LHCN-M2 (cell line): ENCODE measurements at places on chromosomes 3 and 15. TPM values are rescaled to one million over a fixed set of nuclear protein-coding genes. Genes with fewer than 3 reads are reported as not detected.

- DNase-seq: no peak
These were observed 9.7 kb downstream of the TNFSF10 start for GRCh38 chr3:172513488-172513887.

DNA sequence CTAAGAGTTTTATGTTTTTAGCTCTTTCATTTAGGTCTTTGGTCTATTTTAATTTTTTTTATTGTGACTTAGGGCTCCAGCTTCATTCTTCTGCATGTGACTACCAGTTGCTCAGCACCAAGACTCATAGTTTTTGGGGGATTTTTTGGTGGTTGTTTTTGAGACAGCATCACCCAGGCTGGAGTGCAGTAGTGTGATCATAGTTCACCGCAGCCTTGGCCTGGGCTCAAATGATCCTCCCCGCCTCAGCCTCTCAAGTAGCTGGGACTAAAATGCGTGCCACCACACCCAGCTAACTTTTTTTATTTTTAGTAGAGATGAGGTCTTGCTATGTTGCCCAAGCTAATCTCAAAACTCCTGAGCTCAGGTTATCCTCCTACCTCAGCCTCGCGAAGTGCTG lies 19.4 kb downstream of the CDV3 start:
- no peak for DNase-seq

XPC gene
- total RNA-seq: 43.4 and 45.2 TPM in 2 replicates

BOC gene
- 2.4 and 3.7 TPM in 2 replicates for total RNA-seq

CAMP gene
- not detected in 2 replicates for total RNA-seq
